ENCODE measurements at places on chromosomes 16 and 17.

DNA sequence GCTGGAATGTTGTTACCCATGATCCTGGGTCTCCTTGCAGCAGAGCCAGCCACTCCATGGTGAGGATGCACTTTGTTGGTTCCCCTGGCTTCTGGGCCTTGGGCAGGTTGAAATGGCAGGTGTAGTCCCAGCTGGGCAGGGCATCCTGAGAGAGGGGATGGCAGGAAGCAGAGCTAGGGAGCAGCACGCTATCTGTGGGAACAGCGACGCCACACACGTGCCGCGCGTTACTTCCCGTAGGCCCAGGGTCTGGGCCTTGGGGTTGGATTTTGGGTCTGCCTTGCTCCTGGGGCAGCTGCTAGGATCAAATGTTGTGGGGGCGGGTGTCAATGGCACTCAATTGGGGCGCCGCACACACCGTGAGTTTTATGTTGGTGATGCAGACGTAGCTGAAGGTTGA lies 368.0 kb downstream of the CPPED1 start:
- no peak for DNase-seq

- no peak for DNase-seq
Measured at GRCh38 chr17:35797370-35797769, 1.9 kb upstream of the MMP28 start.

DNA sequence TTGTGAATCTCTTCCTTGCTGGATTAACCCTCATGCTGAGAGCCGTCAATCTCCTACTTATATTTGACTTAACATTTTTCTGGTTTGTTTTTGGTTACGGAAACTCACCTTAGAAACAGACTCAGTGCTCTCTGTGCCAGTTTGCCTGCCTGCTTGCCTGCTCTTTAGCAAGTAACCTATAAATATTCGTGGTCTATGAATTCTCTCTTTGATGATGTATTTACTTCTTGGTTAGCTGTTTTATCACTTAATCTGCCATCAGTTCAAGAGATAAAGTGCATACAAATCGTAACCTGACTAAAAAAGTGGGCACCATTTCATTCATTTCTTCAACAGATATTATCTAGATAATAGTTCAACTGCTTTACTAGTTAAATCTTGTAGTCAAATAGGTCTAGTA lies 26.7 kb downstream of the CYB5B start:
- no peak for DNase-seq

- no peak for DNase-seq
Measured at GRCh38 chr16:23362460-23363317, 60.6 kb downstream of the SCNN1B start.

- no peak for DNase-seq
Measured at GRCh38 chr16:593406-593805, 3.5 kb downstream of the RAB40C start.

DNA sequence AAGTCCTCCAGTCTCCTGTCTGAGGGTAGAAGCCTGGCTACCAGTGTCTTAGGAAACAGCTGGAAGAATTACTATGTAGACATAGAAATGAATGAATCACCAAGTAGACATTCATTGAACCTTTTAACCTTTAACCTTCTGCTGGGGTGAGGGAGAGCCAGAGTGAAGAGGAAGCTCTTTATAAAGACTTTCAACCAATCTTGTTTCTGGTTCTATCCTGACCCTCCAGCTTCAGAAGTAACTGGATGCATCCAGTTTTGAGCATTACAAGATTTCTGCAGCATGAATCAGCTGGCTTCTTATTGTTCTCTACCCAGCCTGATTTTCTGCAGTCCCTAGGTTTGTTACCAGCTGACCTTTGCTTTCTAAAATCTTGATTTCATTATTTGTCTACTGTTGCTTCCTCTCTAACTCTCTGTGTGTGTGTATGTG lies 8.5 kb downstream of the TEKT1 start:
- no peak for DNase-seq

DNA sequence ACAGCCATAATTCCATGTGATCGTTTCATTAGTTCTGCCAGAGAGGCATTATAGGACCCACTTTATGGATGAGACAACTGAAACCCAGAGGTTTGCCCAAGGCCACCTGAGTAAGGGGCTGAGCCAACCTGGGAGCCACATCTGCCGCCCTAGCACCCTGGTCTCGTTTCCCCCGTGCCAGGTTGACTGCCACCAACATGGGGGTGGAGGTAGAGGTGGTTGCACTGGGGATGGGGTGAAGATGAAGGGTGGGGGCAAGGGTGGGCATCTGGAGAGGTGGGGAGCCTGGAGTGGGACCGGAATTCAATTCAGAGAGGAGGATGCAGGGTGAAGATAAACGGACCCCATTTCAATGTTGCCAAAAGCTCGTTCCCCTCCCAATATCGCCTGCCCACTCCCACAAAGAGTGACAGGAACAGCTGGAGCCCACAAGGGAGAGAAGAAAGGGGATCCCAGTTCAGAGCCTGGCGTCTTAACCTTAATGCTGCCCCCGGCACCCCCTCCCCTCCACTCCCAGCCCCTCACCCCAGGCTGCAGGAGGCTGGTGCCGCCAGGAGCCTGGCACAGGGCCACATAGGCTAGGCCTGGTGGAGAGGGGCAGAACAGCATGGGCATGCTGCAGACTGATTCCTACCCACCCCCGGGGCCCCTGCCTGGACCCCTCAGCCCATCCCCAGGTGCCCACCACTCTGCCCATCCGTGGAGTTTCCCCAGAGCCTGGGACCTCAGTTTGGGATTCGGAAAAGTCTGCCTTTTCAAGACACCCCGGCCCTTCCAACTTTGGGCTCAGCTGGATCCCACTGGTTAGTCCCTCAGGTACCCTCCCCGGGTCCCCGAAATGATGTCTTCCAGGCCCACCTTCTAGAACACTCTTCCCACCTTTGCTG lies 29.6 kb downstream of the NGFR start:
- DNase-seq: no peak

DNA sequence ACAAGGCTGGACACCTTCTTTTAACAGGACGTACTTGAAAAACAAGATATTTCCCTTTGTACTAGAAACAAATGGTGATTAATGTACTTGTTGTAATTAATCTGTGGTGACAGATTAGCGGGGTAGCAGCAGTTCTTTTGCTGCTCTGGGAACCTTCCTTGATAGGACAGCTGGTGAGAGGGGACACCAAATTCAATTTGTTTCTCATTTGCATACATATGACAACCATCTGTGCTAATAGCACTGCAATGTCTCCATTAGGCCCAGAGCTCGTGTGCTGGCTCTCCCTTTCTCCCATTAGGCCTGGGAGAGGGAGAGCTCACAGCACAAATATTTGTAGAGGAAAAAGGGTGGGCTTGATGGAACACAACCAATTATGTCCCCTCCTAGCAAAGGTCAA lies 221.0 kb upstream of the HS3ST3A1 start:
- DNase-seq: no peak

DNA sequence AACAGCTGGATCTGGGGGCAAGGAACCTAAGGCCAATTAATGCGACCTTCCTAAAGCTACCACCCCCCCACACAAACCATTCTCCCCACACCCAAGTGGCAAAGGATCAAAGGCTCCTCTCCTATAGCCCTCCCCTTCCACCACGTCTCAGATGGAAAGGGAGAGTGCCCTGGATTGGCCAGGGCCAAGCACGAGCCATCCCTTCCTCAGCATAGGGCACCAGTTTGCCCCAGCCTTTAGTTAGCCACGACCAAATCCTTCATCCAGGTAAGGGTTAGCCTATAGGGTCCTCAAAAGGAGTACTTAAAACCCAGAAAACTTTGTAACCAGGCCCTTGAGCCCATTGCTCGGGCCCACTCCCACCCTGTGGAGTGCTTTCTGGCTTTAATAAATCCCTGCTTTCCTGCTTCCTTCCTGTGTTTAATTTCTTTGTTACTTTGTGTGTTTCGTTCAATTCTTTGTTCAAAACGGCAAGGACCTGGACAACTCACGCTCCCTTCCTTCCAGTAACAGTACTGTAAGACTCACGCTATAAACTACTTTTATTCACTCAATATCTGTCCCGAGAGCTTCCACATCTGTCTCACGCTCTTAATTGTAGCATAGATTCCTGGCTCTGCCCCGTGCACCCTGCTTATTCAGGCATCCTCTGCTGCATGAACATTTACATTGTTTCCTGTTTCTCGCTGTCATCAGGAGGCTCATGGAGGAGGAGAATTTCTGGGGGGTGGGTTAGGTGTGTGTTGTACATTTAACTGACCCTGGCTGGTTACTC lies 62.3 kb downstream of the TNFRSF13B start:
- no peak for DNase-seq

Measured in immature natural killer cell (primary cell).